ENCODE measurements at places on chromosomes 12 and 14.

- DNase-seq: no peak
Measured at GRCh38 chr12:110739488-110739887, 3.2 kb downstream of the PPP1CC start.

DNA sequence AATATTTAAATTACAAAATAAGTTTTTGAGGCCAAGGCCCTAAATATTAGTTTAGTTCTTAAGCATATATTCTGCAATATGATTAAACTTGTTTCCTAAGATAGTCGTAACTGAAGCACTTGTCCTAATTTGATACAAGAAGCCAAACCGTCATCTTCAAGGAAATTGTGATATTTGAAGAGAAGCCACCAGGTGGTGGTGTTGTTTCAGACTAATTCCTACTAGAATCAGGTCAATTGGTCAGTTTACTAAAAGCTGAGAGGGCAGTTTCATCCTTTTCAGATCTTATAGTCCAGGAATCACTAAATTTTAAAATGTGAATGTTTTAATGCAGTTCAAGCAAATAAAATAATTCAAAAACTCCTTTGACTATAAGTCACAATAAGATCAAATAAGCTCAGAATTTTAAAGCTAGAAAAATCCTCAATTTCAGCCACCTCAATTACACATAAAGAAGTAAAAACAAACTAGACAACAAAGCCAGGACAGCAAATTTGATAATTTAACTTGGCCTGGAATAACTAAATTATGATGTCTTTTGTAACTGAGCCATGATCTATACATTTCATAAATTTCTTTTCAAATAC lies 7.1 kb upstream of the ARL1 start:
- no peak for DNase-seq

GRCh38 chr14:64990296-64990695 lies 3.6 kb downstream of the FNTB start:
- no peak for DNase-seq

DNA sequence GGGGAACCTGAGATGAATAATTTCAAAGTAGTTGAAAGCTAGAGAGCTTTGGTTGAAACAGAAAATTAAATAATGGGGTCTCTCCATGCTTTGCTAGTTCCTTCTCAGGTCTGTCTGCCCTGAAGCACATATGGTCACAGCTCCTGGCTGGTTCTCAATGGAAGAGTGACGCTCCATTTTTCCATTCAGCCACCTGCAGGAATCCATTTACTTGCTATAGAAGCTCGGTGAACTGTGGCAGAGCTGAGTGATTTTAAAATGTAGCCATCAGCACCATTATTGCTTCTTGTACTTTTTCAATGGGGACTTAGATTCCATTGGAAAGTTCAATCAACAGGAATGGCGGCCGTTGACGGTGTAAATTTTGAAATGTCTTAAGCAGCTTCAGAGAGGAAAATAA lies 525.2 kb downstream of the GLT1D1 start:
- no peak for DNase-seq

DNA sequence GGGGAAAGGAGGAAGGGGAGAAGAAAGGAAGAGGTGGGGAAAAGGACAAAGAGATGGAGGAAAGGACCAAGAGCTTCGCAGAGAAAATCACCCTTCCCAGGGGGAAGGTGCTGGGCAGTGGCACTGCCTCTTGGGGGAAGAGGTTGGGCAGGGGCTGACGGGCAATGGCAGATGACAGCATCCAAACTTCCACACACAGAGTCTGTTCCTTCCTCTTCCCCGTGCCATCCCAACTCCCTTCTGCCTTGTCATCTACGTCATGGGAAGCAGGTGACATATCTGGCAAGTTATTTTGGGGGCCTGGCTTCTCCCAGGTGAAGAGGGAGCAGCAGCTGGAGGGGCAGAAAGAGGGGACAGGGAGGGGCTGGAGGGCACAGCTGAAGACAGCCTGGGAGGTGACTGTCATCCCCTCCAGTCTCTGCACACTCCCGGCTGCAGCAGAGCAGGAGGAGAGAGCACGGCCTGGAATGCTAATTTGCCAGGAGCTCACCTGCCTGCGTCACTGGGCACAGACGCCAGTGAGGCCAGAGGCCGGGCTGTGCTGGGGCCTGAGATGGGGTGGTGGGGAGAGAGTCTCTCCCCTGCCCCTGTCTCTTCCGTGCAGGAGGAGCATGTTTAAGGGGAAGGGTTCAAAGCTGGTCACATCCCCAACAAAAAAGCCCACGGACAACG lies 43.9 kb upstream of the IQSEC3 start:
- DNase-seq: no peak

GRCh38 chr12:106094304-106094703 lies 44.5 kb downstream of the NUAK1 start:
- no peak for DNase-seq

- DNase-seq: no peak
Measured at GRCh38 chr12:58372298-58372697, 430.9 kb downstream of the ATP23 start.

GRCh38 chr14:67358924-67359774 lies 455 bp downstream of the ATP6V1D start:
- DNase-seq: no peak

GRCh38 chr12:85866986-85867776 lies 6.9 kb upstream of the NTS start:
- no peak for DNase-seq

DNA sequence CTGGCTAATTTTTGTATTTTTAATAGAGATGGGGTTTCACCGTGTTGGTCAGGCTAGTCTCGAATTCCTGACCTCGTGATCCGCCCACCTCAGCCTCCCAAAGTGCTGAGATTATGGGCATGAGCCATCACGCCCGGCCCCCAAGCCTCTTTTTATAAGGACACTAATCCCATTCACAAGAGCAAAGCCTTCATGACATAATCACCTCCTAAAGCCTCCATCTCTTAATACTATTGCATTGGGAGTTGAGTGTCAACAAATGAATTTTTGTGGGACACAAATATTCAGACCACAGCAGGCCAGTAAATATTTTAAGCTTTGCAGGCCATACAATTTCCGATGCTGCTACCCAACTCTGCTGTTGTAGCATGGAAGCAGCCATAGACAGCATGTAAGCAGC lies 10.9 kb downstream of the RNF212B start:
- no peak for DNase-seq

DNA sequence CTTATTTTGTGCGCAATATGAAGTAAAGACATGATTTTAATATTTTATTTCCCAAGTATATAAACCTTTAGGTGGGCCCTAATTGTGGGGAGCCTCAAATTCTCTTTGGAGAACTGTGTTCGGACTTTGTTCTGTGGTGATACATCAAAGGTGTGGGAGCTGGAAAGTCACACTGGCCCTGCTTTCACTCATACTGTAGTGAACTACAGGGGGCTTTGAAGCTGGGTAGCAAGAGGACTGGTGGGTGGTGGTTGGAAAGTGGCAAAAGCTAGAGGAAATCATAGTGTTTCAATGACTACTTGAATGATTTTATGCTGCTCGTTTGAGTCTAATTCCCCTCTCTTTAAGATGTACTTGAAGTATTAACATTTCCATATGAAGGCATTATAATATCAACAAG lies 13.2 kb downstream of the TTC6 start:
- DNase-seq: no peak

DNA sequence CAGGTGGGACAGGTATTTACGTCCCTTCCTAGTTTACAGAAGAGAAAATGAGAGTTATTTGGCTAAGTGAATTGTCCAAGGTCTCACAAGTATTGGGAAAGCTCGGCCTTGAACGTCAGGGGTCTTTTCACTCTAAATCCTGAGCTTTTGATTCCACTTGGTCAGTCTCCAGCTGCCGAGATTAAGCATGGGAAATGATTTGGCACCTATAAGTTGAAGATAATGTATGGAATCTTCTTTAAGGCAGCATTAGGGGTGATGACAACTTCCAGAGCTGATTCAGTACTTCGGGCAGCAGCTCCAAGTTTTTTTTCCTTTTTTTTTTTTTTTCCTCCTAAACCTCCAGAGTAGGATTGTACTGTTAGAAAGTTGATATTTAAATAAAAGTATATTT lies 722 bp downstream of the FAM234B start:
- no peak for DNase-seq

DNA sequence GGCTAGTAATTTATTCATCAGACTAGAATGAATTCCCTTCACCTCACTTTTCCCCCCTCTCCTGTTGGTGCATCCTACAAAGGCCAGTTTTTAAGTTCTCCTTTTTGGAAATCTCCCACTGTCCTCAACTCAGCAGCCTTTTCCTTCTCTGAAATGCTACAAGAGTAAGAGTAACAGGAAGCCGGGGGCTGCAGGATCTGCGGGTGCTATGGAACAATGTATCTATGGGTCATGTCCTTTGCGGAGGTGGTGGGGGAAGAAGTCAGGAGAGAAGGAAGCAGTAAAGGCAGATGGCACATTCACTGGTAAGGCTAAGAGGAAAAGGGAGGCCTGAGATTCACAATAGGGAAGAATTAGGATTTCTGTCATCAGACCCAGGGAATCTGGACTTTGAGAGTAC lies 22.2 kb upstream of the TESC start:
- DNase-seq: no peak

DNA sequence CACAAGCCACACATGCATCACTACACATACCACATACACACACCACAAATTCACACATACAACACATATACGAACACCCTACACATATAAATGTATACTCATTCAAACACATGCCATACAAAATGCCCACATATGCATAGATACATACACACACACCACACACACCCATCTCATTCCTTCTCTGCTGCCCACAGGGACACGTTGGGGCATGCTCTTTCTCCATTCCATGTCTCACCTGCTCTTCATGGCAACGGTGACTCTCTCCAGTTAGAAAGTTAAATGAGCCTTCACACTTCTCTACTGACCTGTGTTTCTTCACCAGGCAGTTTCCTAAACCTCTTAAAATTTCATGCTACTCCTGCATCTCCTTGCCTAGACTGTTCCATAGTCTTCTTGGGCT lies 1194.8 kb downstream of the BCL11B start:
- DNase-seq: no peak

- no peak for DNase-seq
Measured at GRCh38 chr14:99687284-99688209, 3.4 kb downstream of the CYP46A1 start.

GRCh38 chr14:74756326-74756725 lies 6.8 kb upstream of the YLPM1 start:
- DNase-seq: no peak

- no peak for DNase-seq
Measured at GRCh38 chr12:22366181-22366580, 31.7 kb upstream of the ST8SIA1 start.

DNA sequence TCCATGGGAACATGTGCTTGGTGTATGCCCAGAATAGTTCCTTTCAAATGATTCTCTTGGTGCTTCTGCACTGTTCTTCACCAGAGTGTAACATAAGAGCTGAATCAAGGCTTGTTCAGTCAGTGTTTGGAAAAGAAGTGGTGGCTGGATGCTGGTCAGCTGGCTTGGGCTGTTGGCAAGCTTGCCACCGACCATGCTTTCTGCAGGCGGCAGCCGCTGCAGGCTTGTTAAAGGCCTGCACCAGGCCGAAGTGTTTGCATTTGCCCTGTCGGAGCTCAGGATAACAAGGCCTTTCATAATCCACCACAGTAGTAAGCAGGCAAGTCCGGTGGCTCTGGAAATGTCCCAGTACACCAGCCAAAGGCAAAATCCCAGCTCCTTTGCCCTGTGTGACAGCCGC lies 26.9 kb downstream of the DAAM1 start:
- no peak for DNase-seq

GRCh38 chr14:24673534-24674203 lies 39.7 kb upstream of the GZMB start:
- peak; percentile 67 for DNase-seq

DNA sequence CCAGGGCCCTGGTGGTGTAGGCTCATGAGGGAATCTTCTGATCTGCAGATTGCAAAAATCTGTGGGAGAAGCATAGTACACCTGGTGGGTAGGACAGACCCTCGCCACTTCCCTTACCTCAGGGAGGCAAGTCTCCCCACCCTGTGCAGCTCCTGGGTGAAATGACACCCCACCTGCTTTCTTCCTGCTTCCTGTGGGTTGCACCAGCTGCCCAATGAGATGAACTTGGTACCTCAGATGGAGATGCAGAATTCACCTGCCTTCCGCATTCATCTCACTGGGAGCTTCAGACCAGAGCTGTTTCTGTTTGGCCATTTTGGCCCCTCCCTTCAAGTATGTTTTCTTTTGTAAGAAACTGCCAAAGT lies 4.7 kb downstream of the CLEC2D start:
- DNase-seq: no peak

DNA sequence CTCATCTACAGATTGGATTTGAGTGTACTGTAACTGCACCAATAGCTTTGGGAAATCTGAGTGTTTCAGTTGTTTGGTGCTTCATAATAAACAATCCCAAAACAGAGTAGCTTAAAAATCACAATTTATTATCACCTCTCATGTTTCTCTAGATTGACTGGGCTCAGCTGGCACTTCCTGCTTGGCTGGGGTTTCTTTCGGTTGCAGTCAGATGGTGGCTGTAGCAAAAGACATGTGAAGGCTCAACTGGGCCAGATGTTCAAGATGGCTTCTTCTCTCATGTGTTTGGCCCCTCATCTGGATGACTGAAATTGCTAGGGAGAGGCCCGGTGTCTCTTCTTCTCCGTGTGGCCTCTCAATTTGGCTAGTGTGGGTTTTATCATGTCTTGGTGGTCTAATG lies 12.1 kb upstream of the BMP4 start:
- no peak for DNase-seq

GRCh38 chr14:105863296-105864108 lies 337.1 kb downstream of the TMEM121 start:
- no peak for DNase-seq

GRCh38 chr12:69501154-69501895 lies 31.1 kb downstream of the FRS2 start:
- DNase-seq: no peak

- DNase-seq: no peak
Measured at GRCh38 chr14:68244262-68244980, 424.8 kb downstream of the RAD51B start.

GRCh38 chr14:91910196-91910595 lies 37.3 kb downstream of the FBLN5 start:
- DNase-seq: no peak

- DNase-seq: no peak
Measured at GRCh38 chr12:6644257-6644596, 3.0 kb downstream of the ACRBP start.

DNA sequence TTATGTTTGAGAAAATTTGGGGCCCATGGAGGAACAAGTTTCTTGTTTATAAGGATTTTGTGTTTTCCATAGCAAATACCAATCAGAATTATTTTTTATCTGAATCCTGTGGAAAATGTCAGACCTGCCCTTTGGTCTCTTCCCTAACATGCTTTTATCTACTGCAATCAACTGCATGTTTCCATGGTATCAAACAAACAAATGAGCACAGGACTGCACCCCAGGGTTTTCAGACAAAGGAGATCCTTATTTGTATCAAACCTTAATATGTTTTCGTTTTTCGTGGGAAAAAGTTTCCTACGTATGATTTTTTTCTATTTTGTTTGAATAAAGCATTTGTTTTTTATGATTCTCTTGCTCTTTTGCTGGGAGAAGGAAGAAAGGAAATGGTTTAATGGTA lies 91.1 kb downstream of the GPR135 start:
- DNase-seq: no peak

GRCh38 chr12:32754111-32754510 lies 1.6 kb downstream of the YARS2 start:
- DNase-seq: no peak

All from activated T-cell treated with anti-CD3 and anti-CD28 coated beads for 24 hours (primary cell).